Placental pericyte (primary cell): ENCODE measurements at places on chromosomes 1 and 21. TPM values are rescaled to one million over a fixed set of nuclear protein-coding genes. Genes with fewer than 3 reads are reported as not detected.

COL9A2 gene
- total RNA-seq = 0.14 and 1.8 TPM in 2 replicates

TNNT2 gene
- under 0.01 TPM in 1 of 2 replicates, not detected in the other for total RNA-seq

TRIM45 gene
- total RNA-seq = 0.88 and 1.4 TPM in 2 replicates

ELF3 gene
- 0.29 and 5.3 TPM in 2 replicates for total RNA-seq

OR2T35 gene
- not detected in 2 replicates for total RNA-seq

ECM1 gene
- 16.2 and 34.5 TPM in 2 replicates for total RNA-seq

RGS4 gene
- 2.4 and 538 TPM in 2 replicates for total RNA-seq

LCE1F gene
- not detected in 2 replicates for total RNA-seq

TMEM200B gene
- total RNA-seq = 9.4 and 14.2 TPM in 2 replicates

NBPF1 gene
- total RNA-seq = 31.9 and 164 TPM in 2 replicates

PCP4 gene
- not detected in 2 replicates for total RNA-seq

ANKRD34A gene
- total RNA-seq = 0.44 and 3.1 TPM in 2 replicates

PARS2 gene
- 7.4 and 8.7 TPM in 2 replicates for total RNA-seq

IGSF5 gene
- under 0.01 and 0.22 TPM in 2 replicates for total RNA-seq

LMX1A gene
- total RNA-seq = not detected in 2 replicates

ERG gene
- 0.29 and 0.66 TPM in 2 replicates for total RNA-seq

COL6A2 gene
- total RNA-seq = 1,586 and 1,646 TPM in 2 replicates
